Purkinje cell (primary cell): ENCODE measurements at places on chromosomes 13 and 19. TPM values are rescaled to one million over a fixed set of nuclear protein-coding genes. Genes with fewer than 3 reads are reported as not detected.

OXGR1 gene
- polyA plus RNA-seq: not detected in 2 replicates

SCGB2B2 gene
- polyA plus RNA-seq: not detected in 2 replicates

DCUN1D2 gene
- polyA plus RNA-seq: 7.9 and 9.9 TPM in 2 replicates

CXCL17 gene
- polyA plus RNA-seq: not detected in 2 replicates

ZNF575 gene
- polyA plus RNA-seq: 1.5 and 2.5 TPM in 2 replicates

PCDH17 gene
- 142 and 190 TPM in 2 replicates for polyA plus RNA-seq

SCN1B gene
- 1.9 and 2.0 TPM in 2 replicates for polyA plus RNA-seq
